SK-MEL-5 (cell line): ENCODE measurements at places on chromosomes 7 and 10. TPM values are rescaled to one million over a fixed set of nuclear protein-coding genes. Genes with fewer than 3 reads are reported as not detected.

DNA sequence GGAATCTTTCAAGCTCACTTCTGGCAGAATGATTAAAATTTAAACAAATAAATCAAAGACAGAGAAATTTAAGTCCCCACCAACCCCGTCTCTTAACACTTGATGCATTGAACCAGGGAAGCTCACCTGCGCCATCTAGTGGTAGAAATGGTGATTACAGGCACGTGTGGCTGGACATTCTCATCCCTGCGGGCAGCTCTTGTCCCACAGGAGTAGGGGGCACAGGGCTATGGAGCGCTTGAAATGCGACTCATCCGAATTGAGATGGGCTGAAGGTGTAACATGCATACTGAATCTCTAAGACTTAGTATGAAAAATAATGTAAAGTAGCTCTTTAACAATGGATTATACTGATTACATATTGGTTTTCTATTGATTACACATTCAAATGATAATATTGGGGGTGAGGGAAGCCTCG lies 24.8 kb upstream of the SLIT1 start:
- peak; percentile 74 for DNase-seq

GRCh38 chr7:153034791-153035190 lies 275.2 kb downstream of the ACTR3B start:
- DNase-seq, result no peak

DNA sequence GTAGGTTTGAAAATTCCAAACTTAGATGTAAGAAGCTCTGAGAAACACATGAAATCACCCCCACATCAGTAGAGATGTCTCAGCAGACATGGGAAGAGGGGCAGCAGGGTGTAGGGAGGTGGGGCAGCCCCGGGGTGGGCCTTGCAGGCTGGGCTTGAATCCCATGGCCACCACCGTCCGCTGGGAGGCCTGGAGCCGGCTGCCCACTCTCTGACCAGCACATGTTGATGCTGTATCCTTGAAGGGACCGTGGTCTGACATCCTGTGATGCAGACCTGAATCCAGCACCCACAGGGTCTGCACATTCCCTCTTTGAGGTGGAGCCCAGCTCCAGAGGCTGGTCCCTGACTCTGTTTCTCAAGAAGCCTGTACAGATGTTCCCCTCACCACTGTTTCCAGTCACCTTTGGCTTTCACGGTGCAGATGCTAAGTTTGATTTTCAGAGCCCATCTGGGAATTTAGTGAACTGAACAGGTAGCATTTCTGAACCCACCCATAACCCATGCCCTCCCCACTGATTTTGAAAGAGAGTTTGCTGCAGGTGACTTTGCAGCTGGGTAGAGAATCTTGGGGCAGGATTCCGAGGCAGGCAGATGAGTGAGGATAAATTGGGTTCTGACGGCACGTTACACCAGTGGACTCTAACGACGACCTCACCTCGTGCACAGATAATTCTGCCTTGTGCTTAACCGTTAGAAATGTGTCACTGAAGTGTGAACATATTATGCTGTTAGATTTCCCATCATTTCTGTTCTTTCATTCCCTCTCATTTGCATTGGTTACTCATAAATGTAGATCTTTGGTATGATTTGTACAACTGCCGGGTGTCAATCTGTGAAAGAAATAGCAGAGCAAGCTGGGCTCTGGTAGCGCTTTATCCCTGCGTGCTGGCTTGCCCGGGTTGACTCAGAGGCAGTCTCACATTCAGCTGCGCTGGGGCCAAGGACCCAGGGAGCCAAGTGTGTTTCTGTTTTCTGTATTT lies 45.7 kb downstream of the IKZF1 start:
- no peak for DNase-seq

GRCh38 chr7:157003756-157004520 lies 6.5 kb downstream of the MNX1 start:
- DNase-seq, result no peak

Gene ZNF488
- not detected in 2 replicates for total RNA-seq

Gene PNLIP
- total RNA-seq, result not detected in 2 replicates

- peak; percentile 96 for DNase-seq
Measured at GRCh38 chr7:151736403-151736909, 140.5 kb downstream of the PRKAG2 start.

GRCh38 chr7:149773446-149774236 lies at the start of gene ZNF467:
TSS of gene ZNF467 (minus strand) at chr7:149773588. CDS start at chr7:149771032, 2,556 bp downstream.
- DNase-seq, result no peak

DNA sequence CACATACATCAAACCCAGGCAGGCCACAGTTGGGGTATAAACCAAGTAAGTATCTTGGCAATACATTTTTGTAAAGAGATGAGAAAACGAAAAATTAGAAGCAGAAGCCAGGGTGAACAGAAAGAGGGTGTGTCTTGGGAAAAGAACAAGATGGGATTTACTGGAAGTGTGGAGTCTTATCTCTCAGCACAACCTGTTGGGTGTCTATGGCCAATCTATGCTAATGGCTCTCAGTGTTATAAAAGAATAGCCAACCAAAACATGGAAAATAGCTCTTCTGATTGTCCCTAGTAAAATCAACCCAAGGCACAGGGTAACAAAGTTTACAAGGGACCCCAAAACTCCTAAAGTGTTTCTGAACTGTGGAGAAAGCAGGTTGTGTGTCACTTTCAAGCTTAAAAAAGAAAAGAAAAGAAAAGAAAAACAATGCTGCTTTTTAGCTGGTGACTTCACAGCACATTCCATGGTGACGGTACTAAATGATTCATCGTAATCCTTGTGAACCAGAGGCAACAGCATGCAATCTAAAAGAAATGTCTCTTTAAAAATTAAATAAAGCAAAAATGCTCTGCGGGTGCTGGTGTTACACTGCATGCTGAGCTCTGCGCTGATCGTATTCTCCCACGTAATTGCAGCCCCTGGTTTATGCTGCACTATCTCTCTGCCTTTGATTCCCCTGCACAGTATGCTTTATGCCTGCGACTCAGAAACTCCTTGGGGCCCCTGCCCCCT lies 100.8 kb downstream of the C10orf90 start:
- DNase-seq, result no peak

DNA sequence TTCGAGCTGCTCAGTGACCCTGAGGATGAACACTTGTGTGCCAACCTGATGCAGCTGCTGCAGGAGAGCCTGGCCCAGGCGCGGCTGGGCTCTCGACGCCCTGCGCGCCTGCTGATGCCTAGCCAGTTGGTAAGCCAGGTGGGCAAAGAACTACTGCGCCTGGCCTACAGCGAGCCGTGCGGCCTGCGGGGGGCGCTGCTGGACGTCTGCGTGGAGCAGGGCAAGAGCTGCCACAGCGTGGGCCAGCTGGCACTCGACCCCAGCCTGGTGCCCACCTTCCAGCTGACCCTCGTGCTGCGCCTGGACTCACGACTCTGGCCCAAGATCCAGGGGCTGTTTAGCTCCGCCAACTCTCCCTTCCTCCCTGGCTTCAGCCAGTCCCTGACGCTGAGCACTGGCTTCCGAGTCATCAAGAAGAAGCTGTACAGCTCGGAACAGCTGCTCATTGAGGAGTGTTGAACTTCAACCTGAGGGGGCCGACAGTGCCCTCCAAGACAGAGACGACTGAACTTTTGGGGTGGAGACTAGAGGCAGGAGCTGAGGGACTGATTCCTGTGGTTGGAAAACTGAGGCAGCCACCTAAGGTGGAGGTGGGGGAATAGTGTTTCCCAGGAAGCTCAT lies 1.1 kb downstream of the DDIT4 start:
- DNase-seq, result peak; percentile 66

- DNase-seq, result no peak
Measured at GRCh38 chr10:24237801-24238395, 29.0 kb downstream of the KIAA1217 start.

GRCh38 chr10:11588873-11589574 lies 22.4 kb downstream of the USP6NL start:
- no peak for DNase-seq
